ENCODE measurements at places on chromosomes 2 and 18.

DNA sequence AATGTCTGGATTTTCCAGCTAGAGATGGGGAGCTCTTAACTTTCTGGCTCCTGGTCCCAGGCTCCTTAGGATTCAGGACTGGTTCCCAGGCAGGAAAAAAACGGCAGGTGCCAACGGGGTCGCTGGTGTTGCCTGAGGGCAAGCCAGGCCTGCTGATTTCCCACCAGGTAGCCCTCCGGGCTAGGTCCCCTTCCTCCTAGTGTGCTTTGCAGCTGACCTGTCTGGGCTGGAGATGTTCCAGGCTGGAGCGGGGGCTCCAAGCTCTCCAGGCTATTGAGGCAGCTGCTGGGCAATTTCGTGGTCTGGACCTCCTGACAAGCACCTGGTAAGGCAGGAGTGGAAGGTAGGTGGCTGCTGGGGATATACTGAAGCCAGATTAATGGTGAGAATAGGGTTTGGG, 2.0 kb upstream of the MRPL53 start:
- no peak for DNase-seq

DNA sequence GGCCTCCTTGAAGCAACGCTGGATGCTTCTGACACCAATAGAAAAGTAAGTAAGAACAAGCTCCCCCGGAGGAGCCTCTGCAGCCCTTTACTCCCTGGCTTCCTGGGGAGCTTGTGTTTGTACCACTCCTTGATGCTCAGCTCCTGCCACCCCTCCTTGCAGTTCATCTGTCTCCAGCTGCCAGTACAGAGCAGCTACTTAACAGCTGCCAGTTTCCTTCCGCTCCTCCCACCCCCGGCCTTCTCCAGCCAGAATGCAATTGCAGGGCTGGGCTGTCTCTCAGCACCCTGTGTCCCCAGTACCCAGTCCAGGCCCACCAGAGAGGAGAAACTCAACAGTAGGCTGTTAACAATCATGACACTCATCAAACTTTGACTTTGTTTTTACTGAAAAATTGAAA, 109.4 kb downstream of the AOX1 start:
- no peak for DNase-seq

- no peak for DNase-seq
Observed at GRCh38 chr2:60247471-60247870, 306.0 kb downstream of the BCL11A start.

DNA sequence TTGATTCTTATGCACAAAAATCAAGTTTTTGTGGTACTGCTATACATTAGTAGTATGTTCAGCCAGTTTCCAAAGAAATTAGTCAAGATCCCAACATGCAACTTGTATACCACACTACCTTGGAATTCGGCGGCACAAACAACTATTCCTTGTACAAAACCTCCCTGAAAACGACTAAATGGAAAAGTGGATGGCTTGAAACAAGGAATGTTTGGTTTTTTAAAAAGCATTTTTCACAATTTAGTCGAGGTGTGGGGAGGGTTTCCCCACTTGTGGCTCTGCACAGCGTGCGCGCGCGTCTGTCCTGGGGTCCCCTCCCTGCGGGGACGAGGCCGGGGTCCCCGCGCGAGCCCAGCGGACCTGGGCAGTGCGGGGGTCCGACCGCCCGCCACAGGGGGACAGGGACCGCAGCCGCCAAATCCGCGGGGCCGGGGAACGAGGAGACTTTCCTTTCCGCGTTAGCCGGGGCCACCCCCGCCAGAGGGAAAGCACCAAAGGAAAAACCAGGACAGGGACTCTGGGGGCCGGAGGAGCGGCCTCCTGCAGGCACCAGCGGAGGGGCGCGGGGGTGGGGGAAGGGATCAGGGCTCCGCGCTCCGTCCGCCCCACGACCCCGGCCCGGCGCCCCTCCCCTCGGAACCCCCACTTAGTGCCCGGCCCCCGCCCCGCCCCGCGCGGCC, 534 bp upstream of the SOCS6 start:
- no peak for DNase-seq

GRCh38 chr2:57936216-57936615, 110.4 kb upstream of the VRK2 start:
- DNase-seq: no peak

DNA sequence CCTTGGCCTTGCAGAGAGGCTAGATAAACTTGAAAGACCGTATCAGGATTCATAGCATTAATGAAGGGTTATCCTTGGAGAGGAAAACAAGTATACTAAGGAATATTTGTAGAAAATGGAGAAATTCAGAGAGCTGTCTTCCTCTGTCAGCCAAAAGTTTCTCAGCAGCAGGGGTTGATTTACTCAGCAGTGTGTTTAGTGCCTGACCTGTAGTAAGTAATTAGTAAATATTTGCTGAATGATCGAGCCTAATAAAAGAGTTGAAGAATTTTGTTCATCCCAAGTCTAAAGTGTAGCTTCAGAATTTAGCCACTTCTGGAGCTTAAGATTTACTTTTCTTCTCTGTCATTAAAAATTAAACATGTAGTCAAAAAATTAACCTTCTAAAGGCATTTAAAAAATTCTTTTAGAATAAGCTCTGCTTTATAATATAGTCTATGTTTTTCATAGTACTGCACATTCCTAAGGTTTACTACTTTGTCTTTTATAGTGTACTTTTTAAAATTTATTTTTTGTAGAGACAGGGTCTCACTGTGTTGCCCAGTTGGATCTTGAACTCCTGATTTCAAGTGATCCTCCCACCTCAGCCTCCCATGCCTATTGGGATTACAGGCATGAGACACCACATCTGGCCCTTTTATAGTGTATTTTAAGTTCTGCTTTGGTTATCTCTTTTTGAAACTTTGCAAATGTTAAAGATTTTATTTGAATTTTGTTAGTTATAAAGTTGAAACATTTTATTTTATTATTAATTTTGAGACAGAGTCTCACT, 138.4 kb upstream of the MYO3B start:
- no peak for DNase-seq

DNA sequence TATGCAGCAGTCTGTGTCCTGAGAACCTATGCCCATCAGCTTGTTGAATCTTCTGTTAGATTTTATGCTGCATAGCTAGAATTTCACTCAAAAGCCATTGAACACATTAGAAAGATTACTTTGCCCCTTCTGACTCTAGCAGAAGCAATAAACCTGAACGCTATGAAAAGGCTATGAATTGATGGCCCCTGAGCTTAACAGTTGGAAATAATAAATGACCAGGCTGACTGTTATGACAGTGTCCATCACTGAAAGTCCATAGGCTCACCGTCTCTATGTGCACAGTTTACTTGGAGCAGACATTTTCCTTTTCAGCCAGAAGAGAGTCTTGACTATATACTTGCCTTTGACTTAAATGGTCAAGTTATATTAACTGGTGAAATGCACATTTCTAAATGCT, 1618.8 kb upstream of the ACVR2A start:
- no peak for DNase-seq

- DNase-seq: no peak
Observed at GRCh38 chr2:207561386-207562080, 31.8 kb downstream of the CREB1 start.

- no peak for DNase-seq
Observed at GRCh38 chr18:43148231-43148630, 32.7 kb upstream of the RIT2 start.
